ENCODE measurements at places on chromosomes 6 and 20. TPM values are rescaled to one million over a fixed set of nuclear protein-coding genes. Genes with fewer than 3 reads are reported as not detected.

The NRSN1 gene
- not detected for total RNA-seq

The PMEPA1 gene
- total RNA-seq = 16.8 TPM

The TRDN gene
- not detected for total RNA-seq

The FRK gene
- 1.9 TPM for total RNA-seq

The FAM83B gene
- total RNA-seq = not detected

The KIF13A gene
- total RNA-seq = 86.8 TPM

The CALHM6 gene
- 0.32 TPM for total RNA-seq

The DACT2 gene
- not detected for total RNA-seq

The NUDT3 gene
- 38.9 TPM for total RNA-seq

The VSTM2L gene
- total RNA-seq = 5.6 TPM

The HELZ2 gene
- total RNA-seq = 56.1 TPM

The TOMM6 gene
- total RNA-seq = 60.1 TPM

The HLA-DRB1 gene
- 0.12 TPM for total RNA-seq

The HLA-DMA gene
- total RNA-seq = 5.7 TPM

The LTA gene
- not detected for total RNA-seq

The REM1 gene
- total RNA-seq = 0.36 TPM

The OXT gene
- total RNA-seq = not detected

The NMBR gene
- not detected for total RNA-seq

The FOXF2 gene
- total RNA-seq = 0.81 TPM

The GJA1 gene
- total RNA-seq = 654 TPM

The MYLK4 gene
- total RNA-seq = 0.85 TPM

The HLA-DOA gene
- 0.65 TPM for total RNA-seq

The LY6G6C gene
- not detected for total RNA-seq

The SPAG4 gene
- total RNA-seq = 2.1 TPM

The PLN gene
- not detected for total RNA-seq

The TRIM10 gene
- not detected for total RNA-seq

The ZBTB46 gene
- total RNA-seq = 0.81 TPM

The OTOR gene
- not detected for total RNA-seq

The SIRPD gene
- not detected for total RNA-seq

The FAM209B gene
- total RNA-seq = 0.36 TPM

The VSX1 gene
- total RNA-seq = not detected

The COL12A1 gene
- 1,804 TPM for total RNA-seq

The TDRD6 gene
- total RNA-seq = 0.12 TPM

The BACH2 gene
- 1.1 TPM for total RNA-seq

The AVP gene
- total RNA-seq = not detected

The BPIFB1 gene
- not detected for total RNA-seq

The C6orf163 gene
- total RNA-seq = 1.3 TPM

The MYL9 gene
- total RNA-seq = 111 TPM

The ZSCAN12 gene
- total RNA-seq = 7.2 TPM

The CCN6 gene
- total RNA-seq = not detected

The KCNK16 gene
- total RNA-seq = not detected

The TNXB gene
- total RNA-seq = 4.1 TPM

The TUBB1 gene
- under 0.01 TPM for total RNA-seq

The GSTA2 gene
- not detected for total RNA-seq

The STMND1 gene
- 0.32 TPM for total RNA-seq

The GHRH gene
- total RNA-seq = not detected

The CPXM1 gene
- 0.65 TPM for total RNA-seq

The PFDN4 gene
- total RNA-seq = 38.9 TPM

The LY6G6D gene
- total RNA-seq = not detected

The INSM1 gene
- total RNA-seq = not detected

The KAT14 gene
- total RNA-seq = 17.8 TPM

The BMP6 gene
- total RNA-seq = 2.9 TPM

Measured in hair follicle dermal papilla cell (primary cell).